COLO829 (cell line): ENCODE measurements at places on chromosomes 16 and 17.

DNA sequence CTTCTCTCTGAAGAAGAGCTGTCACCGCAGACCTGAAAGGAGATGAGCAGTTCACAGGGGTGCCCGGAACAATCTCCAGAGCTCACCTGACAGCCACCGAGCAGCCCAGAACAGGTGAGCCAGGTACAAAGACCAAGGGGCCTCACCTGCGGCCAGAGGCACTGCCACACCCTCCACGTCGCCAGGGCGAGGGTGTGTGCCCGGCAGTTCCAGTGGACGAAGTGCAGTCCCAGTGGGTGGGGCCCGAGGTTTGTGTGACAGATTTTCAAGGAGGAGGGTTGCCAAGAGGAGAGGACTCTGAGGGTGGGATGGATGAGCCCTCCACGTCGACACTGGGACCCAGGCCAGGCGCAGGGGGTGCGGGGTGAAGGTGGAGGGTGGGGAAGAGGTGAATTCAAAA is 61.7 kb downstream of the SMPD3 start:
- DNase-seq: no peak

GRCh38 chr17:48825446-48826381 is 5.1 kb upstream of the CALCOCO2 start:
- DNase-seq: no peak

- DNase-seq: no peak
Observed at GRCh38 chr17:2107506-2107905, 52.6 kb downstream of the HIC1 start.

- peak; percentile 23 for DNase-seq
Observed at GRCh38 chr17:75288770-75289114, 491 bp downstream of the SLC25A19 start.

DNA sequence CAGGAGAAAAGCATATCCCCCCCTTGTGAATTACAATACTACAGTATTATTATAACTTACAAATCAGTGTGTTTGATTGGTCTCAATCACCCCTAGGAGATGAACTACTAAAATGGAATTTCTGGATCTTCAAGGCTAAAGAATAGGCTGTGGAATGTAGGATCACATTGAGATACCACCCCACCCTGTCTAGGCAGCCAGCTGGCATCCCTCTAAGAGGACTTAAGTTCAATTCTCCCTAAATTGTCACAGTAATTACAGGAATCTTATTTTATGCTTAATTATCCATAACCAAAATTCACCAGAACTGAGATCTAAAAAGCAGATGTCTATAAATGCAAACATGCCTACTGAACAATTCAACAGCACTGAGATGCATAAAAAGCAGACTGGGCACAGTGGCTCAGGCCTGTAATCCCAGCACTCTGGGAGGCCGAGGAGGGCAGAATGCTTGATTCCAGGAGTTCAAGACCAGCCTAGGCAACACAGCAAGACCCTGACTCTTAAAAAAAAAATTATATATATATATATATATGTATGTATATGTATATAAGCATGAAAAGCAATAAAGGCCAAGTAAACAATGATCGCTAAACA is 12.0 kb downstream of the AP1G1 start:
- DNase-seq: no peak
